ENCODE measurements at places on chromosomes 2 and 18. TPM values are rescaled to one million over a fixed set of nuclear protein-coding genes. Genes with fewer than 3 reads are reported as not detected.

DNA sequence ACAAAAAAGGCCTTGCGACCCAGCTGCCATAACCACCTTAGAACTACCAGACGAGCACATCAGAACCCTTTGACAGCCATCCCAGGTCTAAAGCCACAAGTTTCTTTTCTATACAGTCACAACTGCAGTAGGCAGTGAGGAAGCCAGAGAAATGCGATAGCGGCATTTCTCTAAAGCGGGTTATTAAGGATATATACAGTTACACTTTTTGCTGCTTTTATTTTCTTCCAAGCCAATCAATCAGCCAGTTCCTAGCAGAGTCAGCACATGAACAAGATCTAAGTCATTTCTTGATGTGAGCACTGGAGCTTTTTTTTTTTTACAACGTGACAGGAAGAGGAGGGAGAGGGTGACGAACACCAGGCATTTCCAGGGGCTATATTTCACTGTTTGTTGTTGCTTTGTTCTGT lies 48.8 kb downstream of the FEZ2 start:
- peaks cover 13% of the 10 kb centered on the region for H3K4me1 ChIP-seq
- no peak overlapping the region for H3K4me3 ChIP-seq
- H3K36me3 ChIP-seq, result peaks cover 34% of the 10 kb centered on the region
- H3K27me3 ChIP-seq, result no peaks in the 10 kb centered on the region

DNA sequence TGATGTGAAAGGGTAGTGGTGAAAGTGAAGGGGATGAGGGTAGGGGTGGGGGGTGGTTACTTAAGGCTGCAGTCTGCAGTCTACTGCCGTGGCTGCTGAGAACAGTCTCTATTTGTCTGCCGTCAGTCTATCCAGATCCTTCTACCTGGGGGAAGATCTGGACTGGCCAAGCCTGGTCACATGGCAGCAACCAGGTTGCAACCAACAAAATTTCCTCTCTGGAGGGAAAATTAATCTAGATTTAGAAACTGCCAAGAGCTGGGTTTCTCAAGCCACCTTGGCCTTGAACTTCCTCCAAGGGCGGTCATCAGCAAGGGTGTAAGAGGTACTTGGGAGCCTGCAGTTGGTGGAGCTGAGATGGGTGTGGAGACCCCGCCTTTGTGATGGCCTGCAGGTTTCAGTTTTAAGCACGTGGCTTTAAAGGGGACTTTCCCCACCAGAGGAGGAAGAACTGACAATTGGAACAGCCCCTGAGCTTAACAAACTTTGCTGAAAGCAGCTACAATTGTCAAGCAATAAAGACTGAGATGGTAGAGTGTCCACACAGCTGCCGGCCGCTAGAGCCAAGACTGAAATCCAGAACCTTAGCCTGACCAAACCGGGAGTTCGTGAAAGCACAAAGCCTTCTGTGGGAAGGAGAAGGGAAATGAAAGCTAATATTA lies 31.4 kb upstream of the KCMF1 start:
- peak overlapping the region; percentile 67 for H3K4me3 ChIP-seq
- peaks cover 14% of the 10 kb centered on the region for H3K36me3 ChIP-seq
- no peaks in the 10 kb centered on the region for H3K27me3 ChIP-seq
- peaks cover 70% of the 10 kb centered on the region for H3K4me1 ChIP-seq

PAX8 gene
- 1.4 TPM for total RNA-seq

DNA sequence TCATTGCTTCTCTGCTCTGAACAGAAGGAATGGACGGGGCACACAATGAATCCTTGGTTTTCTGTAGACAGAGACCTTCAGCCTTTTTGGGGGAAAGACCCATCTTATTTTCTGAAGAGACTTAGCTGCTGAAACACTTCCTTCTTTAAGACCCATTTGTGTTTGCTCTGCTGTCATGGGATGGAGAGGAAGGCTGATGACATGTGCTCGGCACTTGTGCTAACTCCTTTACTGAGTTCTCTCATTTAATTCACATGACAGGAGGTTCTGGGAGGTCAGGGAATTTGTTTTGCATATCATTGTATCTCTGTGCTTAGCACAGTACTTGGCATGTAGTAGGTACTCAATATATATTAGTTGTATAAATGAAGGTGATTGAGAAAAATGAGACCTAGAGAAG lies 39.0 kb downstream of the OXER1 start:
- H3K36me3 ChIP-seq, result peaks cover 21% of the 10 kb centered on the region
- DNase-seq, result no peak
- no peak overlapping the region for H3K4me3 ChIP-seq
- H3K27me3 ChIP-seq, result no peaks in the 10 kb centered on the region

GRCh38 chr2:24842081-24843050 lies 49.1 kb downstream of the CENPO start:
- no peaks in the 10 kb centered on the region for H3K36me3 ChIP-seq
- no peak overlapping the region for H3K4me3 ChIP-seq
- H3K27me3 ChIP-seq, result no peaks in the 10 kb centered on the region
- no peak for DNase-seq
- H3K4me1 ChIP-seq, result no peaks in the 10 kb centered on the region

DNA sequence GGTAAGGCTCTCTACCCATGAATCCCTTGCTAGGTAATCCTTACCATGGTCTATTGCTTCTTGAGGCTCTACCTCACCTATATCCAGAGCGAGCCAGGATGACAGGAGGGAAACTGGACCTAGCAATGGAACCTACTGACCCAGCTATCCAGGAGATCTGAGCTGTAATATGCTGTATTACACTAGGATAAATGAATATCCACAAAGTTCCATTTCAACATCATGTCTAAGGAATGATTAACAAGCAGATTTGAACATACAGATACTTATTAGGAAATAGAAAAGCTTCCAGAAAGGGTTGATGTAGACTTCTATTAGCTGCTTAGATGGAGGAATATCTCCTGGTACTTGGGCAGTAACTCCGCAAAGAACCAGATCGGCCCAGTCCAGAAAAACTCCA lies 110.1 kb downstream of the BAZ2B start:
- H3K27ac ChIP-seq, result no peak overlapping the region
- DNase-seq, result no peak
- no peaks in the 10 kb centered on the region for H3K27me3 ChIP-seq
- H3K4me1 ChIP-seq, result peaks cover 15% of the 10 kb centered on the region
- peaks cover 3% of the 10 kb centered on the region for H3K36me3 ChIP-seq
- H3K4me3 ChIP-seq, result no peak overlapping the region

KCNIP3 gene
- not detected for total RNA-seq

- H3K4me3 ChIP-seq, result no peak overlapping the region
- H3K36me3 ChIP-seq, result peaks cover 4% of the 10 kb centered on the region
- peaks cover 13% of the 10 kb centered on the region for H3K4me1 ChIP-seq
- no peak overlapping the region for H3K27ac ChIP-seq
- DNase-seq, result no peak
- H3K27me3 ChIP-seq, result peaks cover 2% of the 10 kb centered on the region
These were observed 478.5 kb upstream of the ID2 start for GRCh38 chr2:8203364-8203763.

DNA sequence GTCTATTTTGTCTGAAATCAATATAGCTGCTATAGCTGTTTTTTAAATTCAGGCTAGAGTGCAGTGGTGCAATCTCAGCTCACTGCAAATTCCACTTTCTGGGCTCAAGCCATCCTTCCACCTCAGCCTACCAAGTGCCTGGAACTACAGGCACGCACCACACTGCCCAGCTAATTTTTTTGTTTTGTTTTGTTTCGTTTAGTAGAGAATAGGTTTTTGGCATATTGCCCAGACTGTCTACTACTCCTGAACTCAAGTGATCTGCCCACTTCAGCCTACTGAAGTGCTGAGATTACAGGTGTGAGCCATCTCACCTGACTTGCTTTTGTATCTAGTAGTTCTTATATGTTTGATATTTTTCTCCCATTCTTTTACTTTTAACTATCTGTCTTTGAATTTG lies 259.7 kb downstream of the CDH19 start:
- no peaks in the 10 kb centered on the region for H3K4me1 ChIP-seq
- DNase-seq, result no peak
- no peak overlapping the region for H3K27ac ChIP-seq
- no peaks in the 10 kb centered on the region for H3K36me3 ChIP-seq

GRB14 gene
- total RNA-seq, result not detected

GALR1 gene
- total RNA-seq, result not detected

DNA sequence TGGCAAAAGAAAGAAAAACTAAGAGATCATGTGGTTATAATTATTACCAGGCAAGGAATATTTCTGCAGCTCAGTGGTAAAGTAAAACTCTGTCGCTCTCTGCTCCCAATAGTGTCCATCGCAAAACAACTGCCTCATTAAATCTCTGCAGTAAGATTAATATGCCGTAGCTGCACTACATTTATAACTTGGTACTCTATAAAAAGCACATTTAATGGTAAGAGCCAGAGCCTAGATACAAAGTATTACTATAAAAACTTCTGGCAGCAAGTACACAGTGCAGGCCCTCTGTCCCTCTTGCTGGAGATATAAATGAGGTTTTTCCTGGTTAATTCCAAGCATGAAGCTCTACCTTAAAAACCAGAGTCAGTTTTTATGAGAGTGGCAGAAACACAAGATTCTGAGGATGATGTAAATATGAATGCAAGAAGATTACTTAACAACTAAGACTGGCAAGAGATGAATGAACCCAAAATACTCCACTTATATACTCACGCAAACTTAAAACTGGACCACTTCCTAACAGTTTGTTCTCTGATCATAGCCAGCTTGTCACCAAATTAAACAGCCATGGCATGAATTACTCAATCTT lies 25.5 kb downstream of the ZNF521 start:
- no peak for DNase-seq
- H3K4me1 ChIP-seq, result no peaks in the 10 kb centered on the region
- no peaks in the 10 kb centered on the region for H3K36me3 ChIP-seq
- no peak overlapping the region for H3K27ac ChIP-seq
- no peak overlapping the region for H3K4me3 ChIP-seq
- H3K27me3 ChIP-seq, result peaks cover 20% of the 10 kb centered on the region

DNA sequence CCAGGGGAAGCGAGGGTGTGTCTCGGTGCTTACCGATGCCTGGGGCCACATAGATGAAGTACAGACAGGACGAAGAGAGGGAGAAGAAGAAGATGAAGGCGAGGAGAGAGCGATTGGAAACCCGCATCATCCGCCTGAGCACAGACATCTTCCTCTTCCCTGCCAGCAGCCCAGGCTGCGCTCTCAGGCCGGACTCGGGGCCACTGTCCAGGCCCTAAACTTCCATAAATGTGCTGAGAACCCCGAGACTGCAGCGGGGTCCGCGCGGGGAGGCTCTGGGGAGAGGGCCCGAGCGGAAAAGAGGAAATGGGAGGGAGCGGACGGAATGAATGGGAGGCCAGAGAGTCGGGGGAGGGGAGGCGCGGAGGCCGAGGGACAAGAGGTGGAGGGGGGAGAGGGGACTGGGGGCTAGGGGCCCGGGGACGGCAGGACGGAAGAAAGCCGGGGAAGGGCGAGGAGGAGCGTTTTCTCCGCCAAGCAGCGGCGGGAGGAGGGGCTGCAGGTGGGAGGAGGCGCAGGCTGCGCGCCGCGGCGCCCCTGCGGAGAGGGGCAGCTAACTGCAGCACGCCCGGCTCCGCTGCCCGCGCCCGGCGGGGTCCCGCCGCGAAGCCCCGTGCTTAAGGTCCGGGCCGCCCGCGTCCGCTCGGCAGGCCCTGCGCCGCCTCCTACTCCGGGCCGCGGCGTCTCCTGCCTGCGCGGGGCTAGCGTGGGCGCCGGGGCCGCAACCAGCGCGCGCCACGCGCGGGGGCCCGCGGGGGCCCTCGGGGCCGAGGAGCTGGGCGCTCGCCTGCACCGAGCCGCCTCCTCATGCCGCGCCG lies at the start of gene B4GALT6:
B4GALT6 (minus strand) TSS at position 303 of the 818 bp plus-strand sequence; CDS start at position 148, 155 bp downstream.
- peaks cover 42% of the 10 kb centered on the region for H3K27me3 ChIP-seq
- peak; percentile 55 for DNase-seq
- peak within 1 kb of the TSS; percentile 72 for H3K4me3 ChIP-seq
- H3K36me3 ChIP-seq, result no peaks in the 10 kb centered on the region
- H3K4me1 ChIP-seq, result peaks cover 16% of the 10 kb centered on the region

- H3K27me3 ChIP-seq, result no peaks in the 10 kb centered on the region
- H3K27ac ChIP-seq, result no peak overlapping the region
- H3K4me3 ChIP-seq, result no peak overlapping the region
- H3K4me1 ChIP-seq, result peaks cover 13% of the 10 kb centered on the region
These were observed 53.3 kb downstream of the PIKFYVE start for GRCh38 chr2:208319391-208319790.

GRCh38 chr2:134640494-134640893 lies 78.3 kb downstream of the TMEM163 start:
- H3K27ac ChIP-seq, result no peak overlapping the region
- H3K36me3 ChIP-seq, result no peaks in the 10 kb centered on the region
- H3K4me3 ChIP-seq, result no peak overlapping the region
- H3K27me3 ChIP-seq, result peaks cover 7% of the 10 kb centered on the region
- no peak for DNase-seq

- H3K36me3 ChIP-seq, result no peaks in the 10 kb centered on the region
- H3K4me3 ChIP-seq, result no peak overlapping the region
- no peak overlapping the region for H3K27ac ChIP-seq
These were observed 225.5 kb upstream of the TMEM200C start for GRCh38 chr18:6120820-6121279.

CASP8 gene
- total RNA-seq, result 49.1 TPM

PUM2 gene
- total RNA-seq, result 78.4 TPM

- no peak overlapping the region for H3K4me3 ChIP-seq
- no peaks in the 10 kb centered on the region for H3K36me3 ChIP-seq
- no peak for DNase-seq
- no peak overlapping the region for H3K27ac ChIP-seq
- H3K27me3 ChIP-seq, result peaks cover 25% of the 10 kb centered on the region
These were observed 32.0 kb downstream of the SLC14A1 start for GRCh38 chr18:45755934-45756333.

GRCh38 chr2:9803023-9803805 lies 40.1 kb upstream of the TAF1B start:
- H3K4me1 ChIP-seq, result peaks cover 24% of the 10 kb centered on the region
- H3K36me3 ChIP-seq, result no peaks in the 10 kb centered on the region
- H3K4me3 ChIP-seq, result no peak overlapping the region

DNA sequence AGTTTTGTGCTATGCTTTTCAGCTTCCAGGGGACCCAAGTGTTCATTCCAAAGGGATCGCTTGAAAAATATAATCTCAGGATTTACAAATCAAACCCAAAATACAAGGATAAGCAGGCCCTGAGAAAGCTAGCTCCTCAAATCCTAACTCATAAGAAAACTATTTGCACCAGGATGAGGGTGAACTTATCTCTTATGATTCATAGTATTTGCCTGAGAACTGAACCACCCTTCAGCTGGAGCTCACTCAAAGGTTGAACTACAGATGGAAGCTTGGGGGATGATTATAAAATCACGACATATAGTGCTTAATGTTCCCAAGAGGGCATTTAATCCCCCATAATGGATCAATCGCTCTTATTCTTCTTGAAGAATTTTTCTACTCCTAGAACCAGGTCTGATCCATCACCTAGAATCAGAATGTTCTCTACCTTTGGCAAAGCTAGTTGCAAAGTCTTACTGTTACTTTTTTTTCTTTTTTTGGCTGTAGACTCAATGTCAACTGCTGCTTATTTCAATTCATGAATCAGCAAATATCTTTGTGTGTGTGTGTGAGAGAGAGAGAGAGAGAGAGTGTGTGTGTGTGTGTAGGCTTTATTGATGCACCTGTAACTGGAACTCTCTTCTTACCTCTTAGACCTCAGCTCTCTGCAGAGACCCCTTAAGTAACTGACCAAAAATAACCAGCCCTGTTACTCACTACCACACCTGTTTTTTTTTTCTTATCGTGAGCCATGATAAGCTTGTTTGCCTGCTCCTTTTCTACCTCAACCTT lies 44.8 kb downstream of the ARL4C start:
- DNase-seq, result no peak
- H3K4me1 ChIP-seq, result peaks cover 85% of the 10 kb centered on the region
- no peaks in the 10 kb centered on the region for H3K27me3 ChIP-seq
- peaks cover 13% of the 10 kb centered on the region for H3K36me3 ChIP-seq
- peak overlapping the region; percentile 79 for H3K4me3 ChIP-seq

LIMS2 gene
- 16.4 TPM for total RNA-seq

GRCh38 chr2:3778851-3779495 lies 75.6 kb downstream of the DCDC2C start:
- H3K4me1 ChIP-seq, result peaks cover 11% of the 10 kb centered on the region
- no peak overlapping the region for H3K4me3 ChIP-seq
- DNase-seq, result no peak
- no peak overlapping the region for H3K27ac ChIP-seq
- H3K36me3 ChIP-seq, result no peaks in the 10 kb centered on the region

Data from activated CD4-positive, alpha-beta T cell treated with anti-CD3 and anti-CD28 coated beads for 36 hours (primary cell).